CD4-positive, alpha-beta T cell treated with Interleukin-17A for 1 hour (primary cell): ENCODE measurements at places on chromosomes 1 and 21.

GRCh38 chr1:23909412-23909811 lies 3.8 kb downstream of the CNR2 start:
- no peak for DNase-seq

DNA sequence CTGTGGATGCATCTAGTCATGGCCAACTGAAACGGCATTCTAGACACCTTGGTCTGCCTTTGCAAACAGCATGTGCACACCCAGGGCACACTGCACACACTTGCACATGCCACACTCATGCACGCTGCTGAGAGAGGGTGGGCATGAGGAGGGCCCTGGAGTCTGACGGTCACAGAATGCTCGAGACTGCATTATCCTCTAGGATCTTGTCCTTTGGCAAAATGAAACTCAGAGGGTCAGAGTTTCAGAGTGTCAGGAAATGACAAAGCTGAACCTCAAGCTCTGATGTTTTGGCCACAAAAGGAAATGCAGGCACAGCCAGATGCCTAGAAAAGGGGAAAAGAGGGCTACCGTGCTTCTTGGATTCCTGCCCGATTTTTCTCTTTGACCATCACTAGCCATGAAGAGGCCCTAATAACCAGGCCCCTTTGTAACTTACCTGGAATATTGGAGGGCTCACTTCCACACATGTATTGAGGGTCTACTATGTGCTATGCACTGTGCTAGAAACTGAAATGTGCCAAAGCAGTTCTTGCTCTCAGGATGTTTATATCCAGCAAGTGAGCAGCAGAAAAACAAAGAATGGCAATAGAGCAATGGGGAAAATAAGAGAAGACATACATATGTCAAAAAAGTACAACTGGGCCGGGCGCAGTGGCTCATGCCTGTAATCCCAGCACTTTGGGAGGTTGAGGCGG lies 65.4 kb downstream of the TOMM20 start:
- no peak for DNase-seq

- peak; percentile 30 for DNase-seq
Observed at GRCh38 chr1:16073490-16074119, at the start of gene FAM131C. Gene FAM131C (minus strand): TSS chr1:16073651. CDS start chr1:16073442, 209 bp downstream.

GRCh38 chr1:58447886-58448285 lies 98.6 kb downstream of the OMA1 start:
- no peak for DNase-seq

DNA sequence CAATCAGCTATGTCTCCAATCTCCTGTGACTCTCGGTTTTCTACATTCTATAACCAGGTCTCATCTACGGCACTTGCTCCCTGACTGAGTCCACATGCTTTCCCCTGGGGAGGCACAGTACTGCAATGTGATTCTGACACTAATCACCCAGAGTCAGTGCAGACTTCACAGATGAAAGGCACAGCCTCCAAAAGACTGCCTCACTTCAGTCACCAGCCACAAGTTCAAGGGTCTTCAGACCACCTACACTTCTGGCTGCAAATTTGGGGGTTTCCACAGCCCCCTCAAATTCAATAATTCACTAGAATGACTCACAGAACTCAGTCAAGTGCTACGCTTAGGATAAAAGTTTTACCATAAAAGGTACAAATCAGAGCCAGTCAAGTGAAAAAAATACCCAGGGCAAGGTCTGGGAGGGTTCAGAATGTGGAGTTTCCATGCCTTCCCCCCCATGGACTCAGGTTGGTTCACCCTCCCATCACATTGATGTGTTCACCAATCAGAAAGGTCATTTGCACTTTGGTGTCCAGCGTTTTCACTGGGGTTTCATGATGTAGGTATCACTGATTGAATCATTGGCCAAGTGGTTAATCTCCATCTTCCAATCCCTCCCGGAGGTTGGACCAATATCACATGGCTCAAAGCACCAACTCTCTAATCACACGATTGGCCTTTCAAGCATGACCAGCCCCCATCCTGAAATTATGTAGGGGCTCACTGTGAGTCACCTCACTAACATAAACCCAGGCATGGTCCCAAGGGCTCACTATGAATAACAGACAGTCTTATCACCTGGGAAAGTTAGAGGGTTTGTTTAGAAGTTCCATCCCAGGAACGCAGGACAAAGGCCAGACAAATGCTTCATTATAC lies 182.9 kb upstream of the CAMK1G start:
- no peak for DNase-seq

- DNase-seq, result no peak
Observed at GRCh38 chr1:107196973-107197562, 56.2 kb downstream of the NTNG1 start.

GRCh38 chr1:7781501-7781900 lies 2.6 kb upstream of the PER3 start:
- DNase-seq, result peak; percentile 12

GRCh38 chr1:115090540-115090939 lies 1.2 kb upstream of the TSPAN2 start:
- DNase-seq, result no peak

GRCh38 chr1:235199441-235199840 lies 38.4 kb upstream of the RBM34 start:
- DNase-seq, result no peak

DNA sequence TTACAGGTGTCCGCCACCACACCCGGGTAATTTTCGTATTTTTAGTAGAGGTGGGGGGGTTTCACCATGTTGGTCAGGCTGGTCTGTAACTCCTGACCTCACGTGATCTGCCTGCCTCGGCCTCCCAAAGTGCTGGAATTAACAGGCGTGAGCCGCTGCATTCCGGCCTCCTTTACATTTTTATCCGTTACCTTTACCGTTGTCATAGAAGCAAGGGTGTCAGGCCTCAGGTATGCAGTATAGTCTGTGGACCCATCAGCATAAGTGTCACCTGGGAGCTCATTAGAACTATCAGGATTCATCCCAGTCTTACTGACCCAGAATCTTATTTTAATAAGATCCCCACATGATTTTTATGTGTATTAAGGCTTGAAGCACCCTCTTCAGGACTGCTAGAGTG lies 5.4 kb downstream of the CDC42 start:
- no peak for DNase-seq

- DNase-seq, result no peak
Observed at GRCh38 chr1:87902830-87903229, 574.1 kb downstream of the LMO4 start.

GRCh38 chr1:227893949-227894721 lies 53.6 kb downstream of the WNT9A start:
- no peak for DNase-seq

DNA sequence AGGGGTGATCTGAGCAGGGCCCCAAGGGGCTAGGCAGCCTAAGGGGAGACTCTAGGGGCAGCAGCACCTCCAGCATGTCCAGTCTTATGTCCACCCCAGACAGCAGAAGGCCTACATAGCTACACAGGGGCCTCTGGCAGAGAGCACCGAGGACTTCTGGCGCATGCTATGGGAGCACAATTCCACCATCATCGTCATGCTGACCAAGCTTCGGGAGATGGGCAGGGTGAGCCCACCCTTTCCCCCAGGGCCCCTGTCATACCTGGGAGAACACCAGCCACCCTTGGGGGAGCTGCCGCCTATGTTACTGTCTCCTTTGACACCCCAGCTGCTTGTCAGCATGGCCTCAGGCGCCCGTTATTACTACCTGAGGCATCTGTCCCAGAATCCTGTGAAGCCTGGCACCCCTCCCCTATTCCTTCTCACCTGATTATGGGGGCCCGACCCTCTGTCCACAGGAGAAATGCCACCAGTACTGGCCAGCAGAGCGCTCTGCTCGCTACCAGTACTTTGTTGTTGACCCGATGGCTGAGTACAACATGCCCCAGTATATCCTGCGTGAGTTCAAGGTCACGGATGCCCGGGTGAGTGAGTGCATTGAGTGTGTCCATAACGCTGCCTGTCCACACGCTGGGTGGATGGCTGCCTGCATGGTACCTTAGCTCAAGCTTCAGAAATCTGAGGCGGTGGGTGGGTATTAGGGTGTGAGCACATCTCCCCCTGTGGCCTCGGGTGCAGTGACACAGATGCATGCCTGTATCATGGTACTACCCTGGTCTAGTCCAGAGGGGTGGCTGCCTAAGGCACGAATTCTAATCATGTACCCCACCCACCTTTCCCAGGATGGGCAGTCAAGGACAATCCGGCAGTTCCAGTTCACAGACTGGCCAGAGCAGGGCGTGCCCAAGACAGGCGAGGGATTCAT lies 29.7 kb upstream of the KDM4A start:
- no peak for DNase-seq

DNA sequence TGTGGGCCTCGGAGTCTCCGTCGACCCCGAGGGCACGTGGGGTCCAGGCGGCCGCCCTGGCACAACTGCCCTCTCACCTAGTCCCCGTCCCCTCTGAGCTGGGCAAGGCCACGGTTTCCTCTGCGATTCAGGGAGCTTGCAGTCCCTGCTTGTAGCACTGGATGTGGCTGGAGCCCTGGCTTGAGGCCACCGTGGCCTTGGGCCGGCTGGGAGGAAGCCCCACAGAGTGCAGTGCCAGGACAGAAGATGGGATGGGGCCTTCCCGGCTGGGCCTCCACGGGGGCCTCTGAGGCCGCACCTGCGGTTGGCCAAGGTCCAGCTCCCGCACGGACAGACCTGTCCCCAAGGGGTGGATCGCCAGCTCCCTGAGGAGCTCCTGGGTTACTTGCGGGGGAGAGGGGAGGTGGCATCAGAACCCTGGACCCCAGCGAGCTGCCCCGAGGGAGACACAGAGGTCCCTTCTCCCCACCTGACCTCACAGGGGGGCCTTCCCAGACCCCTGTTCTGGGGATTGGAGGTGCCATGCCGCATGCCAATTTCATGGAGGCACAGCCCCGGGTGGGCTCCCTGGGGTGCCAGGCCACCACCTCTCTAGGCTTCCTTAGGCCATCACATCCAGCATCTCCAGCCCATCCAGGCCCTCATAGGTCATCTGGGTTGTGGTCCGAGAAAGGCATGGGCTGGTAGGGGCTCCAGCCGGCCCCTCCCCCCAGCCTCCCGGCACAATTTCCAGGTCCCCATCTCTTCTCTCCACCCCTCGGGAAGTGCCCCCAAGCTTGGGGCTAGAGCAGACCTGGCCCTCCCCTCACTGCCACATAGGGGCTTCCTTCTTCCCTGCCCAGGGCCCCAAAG lies 80.8 kb downstream of the MORN1 start:
- DNase-seq, result no peak

DNA sequence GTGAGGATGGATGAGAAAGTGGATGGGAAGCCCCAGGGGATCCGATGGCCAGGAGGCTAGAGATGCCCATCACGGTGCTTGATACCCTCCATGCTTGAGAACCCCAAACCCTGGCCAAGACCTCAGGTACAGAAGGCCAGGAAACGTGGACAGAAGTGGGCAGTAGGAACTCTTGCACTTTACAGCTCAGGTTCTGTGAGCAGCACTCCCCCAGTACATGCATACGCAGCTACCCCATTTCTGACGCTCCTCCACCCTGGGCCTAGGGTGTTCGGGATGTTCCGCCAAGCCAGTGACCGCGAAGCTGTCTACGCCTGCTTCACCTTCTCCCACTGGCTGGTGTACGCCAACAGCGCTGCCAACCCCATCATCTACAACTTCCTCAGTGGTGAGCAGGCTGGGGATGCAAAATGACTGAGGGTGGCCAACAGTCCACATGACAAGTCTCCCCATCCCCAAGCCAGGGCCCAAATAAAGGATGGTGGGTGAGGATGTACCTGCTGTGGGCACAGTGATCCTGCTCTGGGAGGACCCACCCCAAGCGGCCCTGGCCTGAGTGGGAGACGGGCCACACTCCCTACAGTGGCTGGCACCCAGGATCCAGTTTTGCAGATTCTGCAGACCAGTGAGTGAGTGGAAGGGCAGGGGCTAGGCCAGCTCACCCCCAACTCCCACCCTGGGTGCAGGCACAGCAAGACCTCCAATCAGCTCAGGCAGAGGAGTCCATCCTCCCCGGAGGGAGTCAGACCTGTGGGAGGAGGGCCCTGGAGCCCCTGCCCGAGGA lies 7.4 kb downstream of the HCRTR1 start:
- DNase-seq, result no peak

DNA sequence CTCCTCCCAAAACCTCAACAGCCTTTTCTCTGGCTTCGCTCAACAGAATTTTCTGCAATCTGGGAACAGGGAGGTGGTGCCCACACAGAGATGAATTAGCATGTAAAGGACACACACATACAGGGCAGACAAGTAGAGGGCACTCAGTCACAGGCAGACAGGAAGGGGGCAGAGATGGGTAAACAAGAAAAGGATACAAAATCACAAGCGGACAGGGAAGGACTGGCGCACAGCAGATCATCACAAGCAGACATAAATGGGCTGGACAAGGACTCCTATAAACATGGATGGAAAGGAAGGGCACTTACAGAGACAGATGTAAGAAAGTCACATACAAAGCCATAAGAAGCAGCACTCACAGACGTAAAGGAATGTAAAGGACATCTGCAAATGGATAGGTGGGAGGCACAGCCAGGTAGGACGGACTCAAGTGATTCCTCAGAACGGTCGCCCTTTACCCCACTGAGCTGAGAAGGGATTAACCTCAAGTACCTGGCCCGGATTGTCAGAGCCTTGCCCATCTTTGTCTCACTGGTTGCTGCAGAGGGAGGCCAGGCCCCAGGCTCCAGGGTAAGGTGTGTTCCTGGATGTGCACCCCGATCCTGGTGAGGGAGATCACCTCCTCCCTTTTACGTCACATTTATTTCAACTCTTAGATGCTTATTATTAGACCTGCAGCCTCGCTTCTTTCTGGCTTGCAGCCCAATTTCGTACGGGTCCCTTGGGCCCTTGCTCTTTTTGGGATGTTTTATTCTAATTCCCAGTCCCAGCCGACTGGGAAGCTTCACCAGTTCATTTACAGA lies 836 bp upstream of the PRCC start:
- DNase-seq, result peak; percentile 16

- DNase-seq, result no peak
Observed at GRCh38 chr1:162323023-162323422, 53.6 kb downstream of the SPATA46 start.

- no peak for DNase-seq
Observed at GRCh38 chr1:41809692-41810091, 109.0 kb downstream of the HIVEP3 start.

- no peak for DNase-seq
Observed at GRCh38 chr1:205291596-205291995, 29.9 kb downstream of the NUAK2 start.
